ENCODE measurements at places on chromosomes 1 and 21. TPM values are rescaled to one million over a fixed set of nuclear protein-coding genes. Genes with fewer than 3 reads are reported as not detected.

DNA sequence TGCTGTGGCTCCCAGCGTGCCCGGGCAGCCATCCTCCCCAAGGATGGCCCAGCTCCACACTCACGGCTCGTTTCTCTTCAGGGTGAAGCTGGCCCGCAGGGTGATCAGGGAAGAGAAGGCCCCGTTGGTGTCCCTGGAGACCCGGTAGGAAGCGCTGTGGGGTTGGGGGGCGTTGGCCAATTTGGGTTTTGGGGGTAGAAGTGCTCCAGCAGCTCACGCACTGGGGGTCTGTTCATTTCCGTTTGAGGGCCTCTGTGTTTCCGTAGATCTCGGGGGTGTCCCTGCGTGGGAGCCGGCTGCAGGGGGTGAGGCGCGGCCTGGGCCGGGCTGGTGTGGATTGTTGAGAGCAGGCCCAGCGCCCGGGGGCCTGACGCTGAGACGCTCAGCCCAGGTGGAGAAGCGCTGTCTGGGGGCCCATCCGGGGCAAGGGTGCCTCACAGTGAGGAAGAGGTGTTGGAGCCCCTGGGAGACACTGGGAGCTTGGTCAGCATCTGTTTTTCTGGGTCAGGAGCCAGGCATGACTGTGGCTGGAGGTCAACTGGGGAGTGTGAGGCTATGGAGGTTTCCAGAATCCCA, 12.6 kb downstream of the COL6A1 start:
- no peak for DNase-seq

DNA sequence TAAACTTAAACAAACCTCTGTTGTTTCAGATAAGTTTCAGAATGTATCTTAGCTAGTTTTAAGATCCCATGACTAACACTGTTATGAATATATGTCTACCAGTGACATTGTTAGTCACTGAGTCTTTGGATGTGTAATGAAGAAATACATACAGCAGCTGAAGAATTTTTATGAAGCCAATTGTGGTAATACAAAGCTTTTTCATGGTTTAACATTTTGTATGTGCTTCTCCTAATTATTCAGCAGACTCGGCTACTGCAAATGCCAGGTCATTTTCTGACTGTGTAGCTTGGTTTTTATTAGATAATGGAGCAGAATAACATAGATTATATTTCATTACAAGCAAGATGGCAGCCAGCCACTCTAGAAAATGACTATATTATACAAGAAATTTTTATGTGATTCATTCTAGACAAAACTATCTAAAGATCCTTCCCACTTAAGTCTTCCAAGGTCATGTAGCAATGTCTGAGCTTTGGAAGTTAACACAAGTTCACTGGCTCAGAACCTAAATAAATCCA, 147.8 kb downstream of the TNFSF18 start:
- no peak for DNase-seq

DNA sequence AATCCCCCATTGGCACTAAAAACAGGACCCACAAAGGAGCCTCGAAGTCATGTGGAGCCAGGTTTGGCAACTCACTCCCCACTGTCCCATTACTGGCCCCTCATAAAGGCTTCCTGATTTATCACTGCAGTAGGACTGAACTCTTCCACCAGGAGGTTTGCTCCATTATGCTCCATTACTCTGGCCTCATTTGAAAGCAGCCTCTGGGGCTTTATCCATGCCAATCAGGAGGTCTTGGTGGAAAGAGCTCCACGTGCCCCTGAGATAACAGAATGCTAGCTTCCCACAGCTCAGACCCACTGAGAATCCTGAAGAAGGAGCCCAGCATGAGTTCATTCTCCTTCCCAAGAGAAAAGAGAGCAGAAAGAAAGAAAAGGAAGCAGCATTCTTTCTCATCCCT, 76.4 kb downstream of the HIVEP3 start:
- no peak for DNase-seq

PCP4 gene
- total RNA-seq: not detected

TNFSF18 gene
- total RNA-seq: 0.08 TPM

GPR25 gene
- total RNA-seq: not detected

LCE1B gene
- not detected for total RNA-seq

Data from left lobe of liver (tissue), 2 donors.